ENCODE measurements at places on chromosomes 5 and 9. TPM values are rescaled to one million over a fixed set of nuclear protein-coding genes. Genes with fewer than 3 reads are reported as not detected.
A peak's percentile ranks its signal among the peaks of the same experiment; 100 is the strongest.

The CDH6 gene
- 2.2 TPM for total RNA-seq

GRCh38 chr9:137638680-137639079 lies 19.9 kb downstream of the EHMT1 start:
- DNase-seq: no peak

GRCh38 chr5:54700986-54701578 lies 183.5 kb downstream of the SNX18 start:
- DNase-seq: no peak

The ROR2 gene
- 21.8 TPM for total RNA-seq

The PCDHB12 gene
- 1.8 TPM for total RNA-seq

The LCN9 gene
- not detected for total RNA-seq

The BARHL1 gene
- not detected for total RNA-seq

- DNase-seq: no peak
Measured at GRCh38 chr5:119347574-119347973, 8.2 kb upstream of the TNFAIP8 start.

DNA sequence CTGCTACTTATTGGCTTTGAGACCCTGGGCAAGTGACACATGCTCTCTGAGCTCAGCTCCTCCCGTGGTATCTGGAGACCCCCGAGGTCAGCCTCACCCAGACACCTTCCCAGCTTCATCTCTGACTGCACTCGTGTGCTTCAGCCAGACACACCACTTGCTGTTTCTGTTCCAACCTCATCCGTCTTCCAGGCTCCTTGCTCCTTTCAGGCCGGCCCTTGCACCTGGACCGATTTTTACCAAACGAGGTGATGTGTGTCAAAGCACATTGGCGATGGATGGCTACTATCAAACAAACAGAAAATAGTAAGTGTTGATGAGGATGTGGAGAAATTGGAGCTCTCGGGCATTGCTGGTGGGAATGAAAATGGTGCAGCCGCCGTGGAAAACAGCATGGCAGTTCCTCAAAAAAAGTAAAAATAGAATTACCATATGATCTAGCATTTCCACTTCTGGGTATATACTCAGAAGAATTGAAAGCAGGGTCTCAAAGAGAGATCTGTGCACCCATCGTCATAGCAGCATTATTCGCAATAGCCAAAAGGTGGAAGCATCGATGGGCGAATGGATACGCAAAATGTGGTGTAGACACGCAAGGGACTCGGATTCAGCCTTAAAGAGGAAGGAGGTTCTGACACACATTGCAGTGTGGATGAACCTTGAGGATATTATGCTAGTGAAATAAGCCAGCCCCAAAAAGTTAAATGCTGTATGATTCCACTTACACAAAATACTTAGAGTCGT lies 96.1 kb upstream of the IER5L start:
- no peak for DNase-seq

DNA sequence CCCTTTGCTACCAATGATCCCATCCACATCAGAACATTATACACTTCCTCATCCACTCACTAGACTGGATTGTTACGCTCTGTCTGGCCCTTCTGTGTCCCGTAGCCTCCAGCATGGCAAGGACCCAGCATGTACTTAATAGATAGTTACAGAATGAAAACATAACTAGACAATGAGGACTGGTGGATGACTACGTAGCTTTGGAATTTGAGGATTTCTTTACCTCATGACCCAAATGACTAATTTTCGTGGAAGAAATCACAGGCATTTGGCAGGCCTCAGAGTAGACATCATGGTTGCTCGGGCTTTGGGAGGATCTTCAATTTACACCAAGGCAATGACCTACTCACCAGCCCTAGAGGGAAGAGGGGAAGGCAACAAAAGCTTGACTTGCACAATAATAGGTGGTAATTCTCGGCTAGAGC lies 299.8 kb downstream of the TLE1 start:
- peak; percentile 67 for DNase-seq

DNA sequence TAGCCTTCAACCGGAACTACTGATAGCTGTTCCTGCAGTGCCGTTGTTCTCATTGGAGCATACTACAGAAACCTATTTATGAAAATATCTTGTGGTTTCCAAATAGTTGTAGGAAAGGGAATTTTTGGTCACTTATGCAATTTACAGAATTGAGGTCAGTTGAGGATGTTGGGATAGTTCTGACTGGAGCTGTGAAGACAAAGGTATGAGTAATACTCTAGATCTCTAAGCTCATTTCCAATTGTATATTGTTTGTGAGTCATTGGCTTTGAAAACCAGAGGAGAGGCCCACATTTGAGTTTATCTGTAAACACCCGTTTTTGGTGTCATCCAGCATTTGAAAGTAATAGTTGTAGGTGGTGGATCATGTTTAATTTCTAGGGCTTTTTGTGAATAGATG lies 561.3 kb upstream of the WWC1 start:
- DNase-seq: no peak

All from right atrium auricular region (tissue), 2 donors.